ENCODE measurements at places on chromosomes 2 and 18.

- no peak overlapping the region for H3K27ac ChIP-seq
- peaks cover 2% of the 10 kb centered on the region for H3K4me1 ChIP-seq
- DNase-seq = no peak
- H3K36me3 ChIP-seq = no peaks in the 10 kb centered on the region
Observed at GRCh38 chr2:216108310-216108966, 710 bp upstream of the XRCC5 start.

- DNase-seq = no peak
- H3K36me3 ChIP-seq = no peaks in the 10 kb centered on the region
- H3K27me3 ChIP-seq = no peaks in the 10 kb centered on the region
- no peak overlapping the region for H3K4me3 ChIP-seq
- no peaks in the 10 kb centered on the region for H3K4me1 ChIP-seq
- no peak overlapping the region for H3K27ac ChIP-seq
Observed at GRCh38 chr2:102978091-102978490, 216.3 kb downstream of the TMEM182 start.

DNA sequence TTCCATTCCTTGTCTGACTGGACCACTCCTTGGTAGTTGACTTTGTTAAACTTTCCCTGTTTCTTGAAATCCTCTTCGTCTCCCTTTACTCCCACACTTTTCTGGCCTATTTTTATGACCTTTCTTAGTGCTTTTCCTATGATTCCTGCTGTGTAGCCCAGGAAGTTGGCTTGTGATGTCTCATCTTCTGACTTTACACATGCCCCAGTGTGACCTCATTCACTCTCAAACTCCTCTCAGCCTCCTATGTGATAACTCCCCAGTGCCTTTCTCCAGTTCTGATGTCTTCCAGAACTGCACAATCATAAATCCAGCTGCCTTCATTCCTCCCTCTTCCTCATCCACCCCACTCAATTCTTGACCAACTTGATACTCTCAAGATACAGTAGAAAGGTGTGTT is 407.6 kb downstream of the TGIF1 start:
- H3K4me3 ChIP-seq = no peak overlapping the region
- no peaks in the 10 kb centered on the region for H3K4me1 ChIP-seq
- no peak for DNase-seq

- H3K4me1 ChIP-seq = no peaks in the 10 kb centered on the region
- H3K36me3 ChIP-seq = peaks cover 3% of the 10 kb centered on the region
- no peak for DNase-seq
- no peaks in the 10 kb centered on the region for H3K27me3 ChIP-seq
Observed at GRCh38 chr18:261398-262073, 6.3 kb downstream of the THOC1 start.

DNA sequence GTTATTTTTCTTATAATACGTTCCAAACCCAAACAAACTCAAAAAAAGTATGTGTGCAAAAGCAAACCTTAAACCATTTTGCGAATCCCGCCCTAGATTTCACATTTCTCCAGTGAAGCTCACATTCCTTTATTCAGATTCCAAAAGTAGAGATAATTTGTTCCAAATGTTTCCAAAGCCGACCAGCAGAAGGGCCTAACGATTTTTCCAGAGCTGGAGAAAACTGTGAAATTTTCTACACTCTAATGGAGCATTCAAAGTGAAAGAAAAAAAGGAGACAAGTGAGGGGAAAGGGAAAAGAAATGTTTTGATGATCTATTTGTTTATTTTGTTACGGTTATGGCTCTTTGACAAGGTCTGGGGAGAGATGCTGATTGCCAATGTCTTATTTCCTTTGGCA is 286.5 kb upstream of the SLC14A2 start:
- peaks cover 6% of the 10 kb centered on the region for H3K4me1 ChIP-seq
- no peak for DNase-seq
- H3K4me3 ChIP-seq = no peak overlapping the region

- no peaks in the 10 kb centered on the region for H3K27me3 ChIP-seq
- no peaks in the 10 kb centered on the region for H3K36me3 ChIP-seq
- DNase-seq = no peak
- H3K4me1 ChIP-seq = no peaks in the 10 kb centered on the region
- H3K4me3 ChIP-seq = no peak overlapping the region
Observed at GRCh38 chr2:237604960-237605359, 14.4 kb upstream of the RAB17 start.

DNA sequence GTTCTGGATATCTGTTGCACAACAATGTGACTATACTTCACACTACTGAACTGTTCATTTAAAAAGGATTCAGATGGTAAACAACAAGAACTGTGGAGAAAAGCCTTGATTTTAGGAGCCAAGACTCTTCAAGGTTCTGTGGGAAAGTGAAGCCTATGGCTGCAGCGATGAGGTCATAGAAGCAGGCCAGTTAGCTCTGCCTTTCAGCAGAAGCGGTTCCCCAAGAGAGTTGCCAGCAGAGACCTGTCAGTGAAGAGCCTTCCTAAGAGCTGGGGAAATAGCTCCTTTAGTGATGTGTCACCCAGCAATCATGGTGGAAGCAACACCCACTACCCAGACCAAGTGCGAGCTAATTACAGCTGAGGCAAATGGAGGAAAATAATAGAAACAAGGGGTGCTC is 346.5 kb upstream of the ETAA1 start:
- no peaks in the 10 kb centered on the region for H3K4me1 ChIP-seq
- no peak for DNase-seq
- H3K36me3 ChIP-seq = no peaks in the 10 kb centered on the region
